Stimulated activated CD4-positive, alpha-beta T cell treated with anti-CD3 and anti-CD28 coated beads, Interleukin-12 subunit alpha, Interleukin-12 subunit beta, amount 100 ng/mL, for 4 hours (primary cell): ENCODE measurements at places on chromosomes 11 and 22.

- no peak for DNase-seq
These were observed 133.7 kb downstream of the ETS1 start for GRCh38 chr11:128453444-128454336.

GRCh38 chr11:62497132-62497801 is 49.3 kb downstream of the AHNAK start:
- DNase-seq, result peak; percentile 4

DNA sequence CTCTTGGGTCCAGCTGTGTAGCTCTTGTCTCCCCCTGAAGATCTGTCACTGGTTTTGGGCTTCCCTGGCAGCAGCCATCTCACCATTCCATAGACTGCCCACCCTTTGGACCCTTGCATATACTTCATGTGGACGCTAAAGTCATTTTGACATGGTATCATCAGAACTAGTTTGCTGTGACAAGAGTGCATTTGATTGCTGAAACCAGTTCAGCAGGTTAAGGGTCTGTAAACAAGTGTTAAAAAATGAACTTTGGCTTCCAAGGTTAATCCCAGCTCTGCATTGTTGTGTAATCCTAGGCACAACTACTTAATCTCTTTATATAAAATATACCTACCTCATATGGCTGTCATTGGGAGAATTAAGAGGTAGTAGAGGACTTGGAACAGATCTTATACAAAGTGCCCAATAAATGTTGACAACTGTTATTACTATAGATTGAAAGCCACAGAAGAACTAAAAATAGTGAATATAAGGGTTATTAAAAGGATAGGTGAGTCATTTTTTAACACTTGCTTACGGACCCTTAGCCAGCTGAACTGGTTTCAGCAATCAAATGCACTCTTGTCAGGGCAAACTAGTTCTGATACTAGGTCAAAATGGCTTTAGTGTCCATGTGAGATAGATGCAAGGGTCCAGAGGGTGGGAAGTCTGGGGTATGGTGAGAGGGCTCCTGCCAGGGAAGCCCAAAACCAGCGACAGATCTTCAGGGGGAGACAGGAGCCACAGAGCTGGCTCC is 29.4 kb downstream of the CCDC90B start:
- DNase-seq, result no peak

DNA sequence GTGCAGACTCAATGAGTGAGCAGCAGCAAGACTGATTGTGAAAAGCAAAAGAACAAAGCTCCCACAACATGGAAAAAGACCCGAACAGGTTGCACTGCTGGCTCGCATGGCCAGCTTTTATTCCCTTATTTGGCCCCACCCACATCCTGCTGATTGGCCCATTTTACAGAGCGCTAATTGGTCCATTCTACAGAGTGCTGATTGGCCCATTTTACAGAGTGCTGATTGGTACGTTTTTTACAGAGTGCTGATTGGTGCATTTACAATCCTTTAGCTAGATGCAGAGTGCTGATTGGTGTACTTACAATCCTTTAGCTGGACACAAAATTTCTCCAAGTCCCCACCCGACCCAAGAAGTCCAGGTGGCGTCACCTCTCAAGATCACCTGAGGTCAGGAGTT is 15.3 kb upstream of the SLC25A1 start:
- no peak for DNase-seq

GRCh38 chr11:132048040-132048439 is 677.6 kb downstream of the NTM start:
- no peak for DNase-seq

GRCh38 chr11:69157822-69158231 is 2.1 kb downstream of the SMIM38 start:
- no peak for DNase-seq

DNA sequence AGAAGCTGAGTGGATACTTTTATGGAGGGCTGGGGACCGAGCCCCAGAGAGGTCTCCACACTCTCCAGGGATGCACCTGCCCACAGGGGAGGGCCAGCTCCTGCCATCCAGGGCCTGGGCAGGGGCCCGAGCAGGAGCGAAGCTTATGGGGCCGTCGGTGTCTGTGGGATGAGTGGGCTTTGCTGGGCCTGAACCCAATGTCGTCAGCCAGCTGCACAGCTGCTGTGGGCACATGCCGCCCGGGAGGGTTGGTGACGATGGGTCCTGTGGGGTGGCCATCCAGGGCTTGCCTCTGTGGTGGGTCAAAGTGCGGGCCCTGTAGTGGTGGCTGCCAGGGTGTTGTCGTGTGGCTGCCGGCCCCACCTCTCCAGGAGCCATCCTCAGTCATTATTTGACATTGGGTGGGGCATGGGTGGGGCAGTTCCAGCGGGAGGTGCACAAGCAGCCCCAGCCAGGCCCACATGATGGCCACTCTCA is 447.1 kb downstream of the TBC1D22A start:
- no peak for DNase-seq

GRCh38 chr11:126214441-126214840 is 2.9 kb downstream of the FAM118B start:
- DNase-seq, result no peak

DNA sequence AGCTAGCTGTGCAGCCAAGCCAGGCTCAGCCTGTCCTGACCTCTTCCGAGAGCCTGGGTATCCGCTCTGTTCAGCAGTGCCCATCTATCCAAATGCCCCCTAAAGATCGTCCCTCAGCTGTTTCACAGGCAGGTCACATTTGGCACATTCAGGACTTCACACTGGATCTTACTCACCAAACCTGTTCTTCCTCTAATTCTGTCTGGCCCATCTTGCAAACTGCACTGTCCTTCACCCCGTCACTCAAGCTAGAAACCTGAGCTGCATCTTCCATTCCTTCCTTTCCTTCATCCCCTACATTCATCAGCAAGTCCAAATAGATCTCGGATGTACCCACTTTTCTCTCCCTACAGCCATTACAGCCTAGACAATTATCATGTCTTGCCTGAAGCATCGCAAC is 60.7 kb upstream of the CSNK2A3 start:
- DNase-seq, result no peak

DNA sequence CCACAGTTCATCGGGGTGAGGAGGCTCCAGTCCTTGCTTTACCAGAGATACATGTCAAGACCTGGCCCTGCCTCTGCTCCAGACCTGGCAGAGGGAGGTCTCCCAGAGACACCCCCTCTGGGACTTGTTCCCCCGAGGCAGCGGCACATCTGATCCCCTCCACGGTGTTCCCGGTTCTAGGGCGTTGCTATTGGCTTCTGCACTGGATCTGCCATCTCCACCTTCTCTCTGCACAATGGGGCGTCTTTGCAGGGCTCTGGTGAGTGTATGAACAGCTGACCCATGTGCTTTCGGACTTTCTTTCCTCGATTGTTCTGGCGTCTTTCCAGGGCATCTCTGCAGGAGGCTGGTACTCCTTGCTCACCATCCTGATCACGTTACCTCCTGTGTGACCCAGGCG is 930.4 kb downstream of the TBC1D22A start:
- no peak for DNase-seq
